Stimulated activated CD8-positive, alpha-beta memory T cell treated with anti-CD3 and anti-CD28 coated beads, Interleukin-2, amount 100 ng/mL, for 1 hour (primary cell): ENCODE measurements at places on chromosomes 4 and X.

GRCh38 chr4:89404530-89404929 is 96.9 kb upstream of the GPRIN3 start:
- no peak for DNase-seq

DNA sequence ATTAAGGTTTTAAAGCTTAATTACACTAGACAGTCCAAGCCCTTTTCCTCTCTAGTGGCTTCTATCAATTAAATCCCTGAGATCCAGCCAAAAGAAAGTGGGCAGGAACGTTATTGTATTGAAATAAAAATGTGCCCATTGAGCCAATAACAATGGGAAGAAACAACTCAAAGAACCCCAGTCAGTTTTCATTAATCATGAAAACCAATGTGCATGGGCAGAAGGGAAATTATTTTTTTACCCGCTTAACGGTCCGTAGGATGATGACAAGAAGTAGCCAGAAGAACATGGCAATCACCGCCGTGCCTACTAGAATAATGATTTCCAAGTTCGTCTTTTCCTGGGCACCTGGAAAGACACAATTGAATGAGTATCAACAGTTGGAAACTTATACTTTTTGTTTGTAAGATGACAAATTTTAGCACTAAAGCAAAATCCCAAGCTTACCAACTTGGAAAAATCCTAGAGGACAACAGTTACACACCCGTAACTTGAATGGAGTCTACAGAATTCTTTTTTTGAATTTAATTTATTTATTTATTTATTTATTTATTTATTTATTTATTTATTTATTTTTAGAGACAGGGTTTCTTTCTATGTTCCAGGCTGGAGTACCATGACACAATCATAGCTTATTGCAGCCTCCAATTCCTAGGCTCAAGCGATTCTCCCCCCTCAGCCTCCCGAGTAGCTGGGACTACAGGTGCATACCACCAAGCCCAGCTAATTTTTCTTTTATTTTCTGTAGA is 26.8 kb downstream of the KDR start:
- DNase-seq = no peak

GRCh38 chr4:119955256-119955655 is 111.4 kb downstream of the MAD2L1 start:
- no peak for DNase-seq

DNA sequence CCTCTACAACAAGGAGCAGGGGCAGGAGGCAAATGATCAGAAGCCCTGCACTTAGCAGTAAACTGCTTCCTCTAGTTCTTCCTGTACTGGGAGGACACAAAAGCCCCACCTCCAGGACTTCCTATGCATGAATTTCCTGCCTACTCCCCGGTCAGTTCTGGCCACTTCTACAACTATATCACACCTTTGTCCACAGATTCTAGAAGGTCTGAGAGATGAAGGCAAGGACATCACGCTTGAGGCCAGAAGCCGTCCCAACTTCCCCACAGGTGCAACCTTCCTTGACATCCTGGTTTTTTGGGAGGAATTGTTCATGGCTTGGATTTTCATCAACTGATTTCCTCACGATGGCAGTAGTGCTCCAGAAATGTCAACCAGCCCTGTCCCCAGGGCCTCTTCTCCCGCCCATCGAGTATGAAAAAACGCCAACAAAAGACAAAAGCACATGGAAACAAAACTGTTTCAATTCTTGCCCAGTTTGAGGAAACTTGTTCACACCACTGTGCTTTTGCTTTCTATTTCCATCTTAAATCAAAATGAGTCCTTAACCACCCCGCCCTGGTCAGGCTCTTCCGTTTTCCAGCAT is 206.5 kb upstream of the STK26 start:
- no peak for DNase-seq

- no peak for DNase-seq
Observed at GRCh38 chr4:184097241-184097605, 120.5 kb downstream of the ENPP6 start.

GRCh38 chr4:147640331-147640730 is 23.1 kb downstream of the TMEM184C start:
- no peak for DNase-seq

GRCh38 chr4:11424000-11424399 is 4.7 kb downstream of the HS3ST1 start:
- no peak for DNase-seq

DNA sequence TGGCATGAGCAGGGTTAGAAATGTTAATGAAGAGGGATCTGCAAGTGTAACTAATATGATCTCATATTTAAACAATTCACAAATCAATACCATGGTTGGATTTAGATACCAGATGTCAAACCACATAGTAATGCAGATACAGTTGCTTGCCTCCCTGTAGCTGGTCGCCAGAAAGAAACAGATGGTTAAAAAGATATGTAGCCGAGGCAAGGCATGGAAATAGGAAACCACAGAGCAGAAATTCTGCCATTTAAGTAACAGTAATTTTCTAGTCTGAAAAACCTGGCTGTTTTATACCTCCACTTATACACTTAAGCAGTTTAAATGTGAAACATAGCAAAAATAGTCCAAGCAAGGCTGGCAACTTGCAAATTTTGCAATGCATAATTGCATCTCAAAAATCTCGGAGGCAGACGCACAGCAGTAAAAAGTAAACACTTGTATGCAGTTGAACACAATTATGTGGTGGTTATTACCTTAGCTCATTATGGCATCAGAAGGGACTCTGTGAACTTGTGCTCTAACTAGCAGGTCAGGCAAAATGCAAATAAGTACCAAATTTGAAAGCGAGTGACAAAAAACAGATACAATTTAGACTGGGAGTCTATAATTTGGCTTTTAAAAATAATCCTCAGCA is 126.8 kb downstream of the NAA11 start:
- DNase-seq = no peak

DNA sequence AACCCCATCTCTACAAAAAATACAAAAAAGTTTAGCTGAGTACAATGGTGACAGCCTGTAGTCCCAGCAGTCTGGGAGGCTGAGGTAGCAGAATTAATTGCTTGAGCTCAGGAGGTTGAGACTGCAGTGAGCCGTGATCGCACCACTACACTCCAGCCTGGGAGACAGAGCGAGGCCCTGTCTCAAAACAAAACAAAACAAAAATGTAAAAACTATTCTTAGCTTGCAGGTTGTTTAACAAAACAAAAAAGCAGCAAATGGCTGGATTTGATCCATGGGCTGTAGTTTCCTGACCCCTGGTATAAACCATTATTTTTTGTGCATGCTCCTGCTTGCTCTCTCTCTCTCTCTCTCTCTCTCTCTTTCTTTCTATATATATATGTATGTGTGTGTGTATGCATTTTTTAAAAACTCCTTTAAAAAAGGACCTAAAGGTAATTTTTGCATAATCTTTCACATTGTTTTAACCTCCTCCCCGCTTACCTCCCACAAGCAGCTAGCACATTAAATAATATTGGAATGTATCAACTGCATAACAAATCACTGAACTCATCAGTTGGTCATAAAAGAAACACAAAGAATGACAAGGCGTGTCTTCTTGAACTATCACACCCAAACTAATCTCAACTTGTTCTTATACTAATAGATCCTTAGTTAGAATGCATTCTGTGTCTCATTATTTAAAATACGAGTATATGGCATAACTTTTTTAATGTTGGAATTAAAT is 4.8 kb downstream of the AREG start:
- no peak for DNase-seq

GRCh38 chr4:52957220-52957686 is 95.1 kb downstream of the RASL11B start:
- no peak for DNase-seq

DNA sequence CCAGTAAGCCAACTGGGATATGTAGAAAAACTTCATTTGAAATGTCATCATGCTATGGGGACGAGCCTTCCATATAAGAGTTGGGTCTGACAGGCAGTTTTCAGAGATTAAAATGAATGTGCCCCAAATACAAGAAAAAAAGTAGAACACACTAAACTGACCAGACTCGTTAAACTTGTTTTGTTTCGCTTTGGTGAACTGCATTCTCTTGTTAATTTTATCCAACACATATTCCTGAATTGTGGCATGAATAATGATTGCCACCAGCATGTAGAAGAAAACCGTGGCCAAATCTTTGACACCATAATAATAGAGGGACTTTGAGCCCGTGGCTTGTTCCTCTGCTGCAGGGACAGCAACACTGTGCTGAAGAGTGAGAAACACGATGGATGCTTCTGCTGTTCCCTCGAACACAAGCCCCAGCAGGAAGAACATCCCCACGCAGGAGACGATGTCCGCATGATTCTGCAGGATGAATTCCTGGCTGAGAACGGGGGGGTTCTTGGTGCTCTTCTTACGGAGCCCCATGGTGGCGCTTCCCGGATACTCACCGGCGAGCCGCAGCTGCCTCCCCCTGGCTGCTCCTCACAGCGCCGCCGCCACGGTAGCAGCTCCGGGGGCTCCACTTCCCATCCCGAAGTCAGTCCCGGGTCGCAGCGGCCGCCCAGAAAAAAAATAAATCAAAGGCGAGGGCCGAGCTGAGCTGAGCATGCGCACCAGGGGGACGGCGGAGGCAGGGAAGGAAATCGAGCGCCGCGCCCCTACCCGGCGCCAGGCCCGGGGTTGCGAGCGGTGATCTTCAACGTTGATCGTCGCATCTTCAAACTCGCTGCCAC is at the start of gene TRAM1L1:
TRAM1L1 (minus strand) TSS at position 711 of the 836 bp plus-strand sequence; CDS start at position 528, 183 bp downstream.
- DNase-seq = no peak

DNA sequence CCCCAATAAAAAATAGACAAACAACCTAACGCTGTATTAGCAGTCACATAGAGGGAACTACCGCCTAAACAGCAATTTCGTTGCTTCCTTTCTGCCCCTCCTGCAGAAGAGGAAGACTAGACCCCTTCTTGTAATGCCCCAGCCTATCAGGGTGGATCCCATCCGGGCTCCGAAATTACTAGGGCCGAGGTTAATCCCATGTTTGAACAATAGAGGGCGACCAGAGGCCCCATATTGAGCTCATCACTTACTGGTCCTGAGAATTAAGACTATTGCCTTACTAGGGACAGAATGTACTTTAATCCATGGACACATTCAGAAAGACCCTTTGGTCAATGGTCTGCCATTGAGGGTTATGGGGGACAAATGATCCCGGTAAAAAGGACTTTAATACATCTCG is 11.8 kb upstream of the ZNF630 start:
- no peak for DNase-seq

DNA sequence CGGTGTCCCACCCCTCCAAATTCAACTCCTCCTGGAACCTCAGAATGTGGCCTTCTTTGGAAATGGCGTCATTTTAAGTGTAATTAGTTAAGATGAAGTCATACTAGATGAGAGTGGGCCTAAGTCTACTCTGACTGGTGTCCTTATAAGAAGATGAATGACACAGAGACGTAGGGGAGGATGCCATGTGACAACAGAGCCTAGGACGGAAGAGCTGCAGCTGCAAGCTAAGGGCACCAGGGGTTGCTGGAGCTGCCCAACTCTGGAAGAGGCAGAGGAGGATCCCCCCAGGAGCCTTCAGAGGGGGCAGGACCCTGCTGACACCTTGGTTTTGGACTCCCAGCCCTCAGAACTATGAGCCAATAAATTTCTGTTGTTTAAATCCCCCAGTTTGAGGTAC is 115.1 kb downstream of the STK32B start:
- DNase-seq = no peak

- no peak for DNase-seq
Observed at GRCh38 chrX:66015152-66015831, 24.6 kb downstream of the VSIG4 start.

- no peak for DNase-seq
Observed at GRCh38 chr4:19739101-19739651, 512.5 kb upstream of the SLIT2 start.

GRCh38 chr4:168877511-168878491 is 132.3 kb downstream of the CBR4 start:
- DNase-seq = no peak

DNA sequence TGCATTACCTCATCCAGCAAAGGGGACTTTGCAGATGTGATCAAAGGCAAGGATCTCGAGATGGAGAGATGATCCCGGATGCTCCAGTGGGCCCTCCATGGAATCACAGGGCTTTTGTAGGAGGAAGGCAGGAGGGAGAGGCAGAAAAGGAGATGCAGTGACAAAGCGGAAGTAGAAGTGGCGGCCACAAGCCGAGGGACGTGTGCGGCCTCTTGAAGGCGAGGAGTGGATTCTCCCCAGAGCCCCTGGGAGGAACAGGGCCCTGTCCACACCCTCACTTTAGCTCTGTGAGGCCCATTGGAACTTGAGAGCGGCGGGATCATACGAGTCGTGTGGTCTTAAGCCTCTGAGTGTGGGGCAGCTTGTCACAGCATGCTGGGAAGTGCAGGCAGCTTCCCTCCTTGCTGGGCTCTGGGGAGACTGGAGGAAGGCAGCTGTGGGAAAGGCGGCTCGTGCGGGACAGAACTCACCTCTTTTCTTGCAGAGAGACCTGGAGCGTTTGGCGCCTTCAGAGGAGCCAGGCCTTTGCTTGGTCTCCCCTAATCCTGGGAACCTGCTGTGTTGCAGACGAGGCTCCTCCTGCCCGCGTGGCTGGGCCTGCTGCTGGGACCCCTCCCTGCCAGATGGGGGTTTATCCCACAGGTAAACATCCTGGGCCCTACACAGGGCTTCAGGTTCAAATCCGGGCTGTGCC is 10.2 kb downstream of the SH3TC1 start:
- no peak for DNase-seq

DNA sequence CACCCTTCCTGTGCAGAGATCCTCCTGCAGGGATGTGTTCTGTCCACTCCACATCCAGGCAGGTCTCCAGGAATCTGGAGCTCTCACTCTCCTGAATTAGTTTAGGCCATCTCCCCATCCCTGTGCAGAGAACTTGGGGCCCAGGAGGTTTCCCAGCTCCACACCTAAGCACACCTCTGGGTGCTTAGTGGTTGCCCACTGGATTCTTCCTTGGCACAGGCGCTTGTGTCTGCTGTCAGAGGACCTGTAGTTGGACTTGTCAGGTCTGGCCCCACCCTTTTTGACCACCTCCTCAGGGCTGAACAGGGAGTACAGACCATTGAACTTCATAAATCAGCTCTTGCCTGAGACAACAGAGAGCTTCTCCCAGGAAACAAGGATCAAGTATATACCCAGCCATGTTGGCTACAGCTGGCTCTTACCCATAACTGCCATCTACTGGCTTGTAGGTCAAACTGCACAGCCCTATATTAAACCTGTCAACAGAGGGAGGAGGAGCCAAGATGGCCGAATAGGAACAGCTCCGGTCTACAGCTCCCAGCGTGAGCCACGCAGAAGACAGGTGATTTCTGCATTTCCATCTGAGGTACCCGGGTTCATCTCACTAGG is 275.5 kb downstream of the PPARGC1A start:
- DNase-seq = no peak

DNA sequence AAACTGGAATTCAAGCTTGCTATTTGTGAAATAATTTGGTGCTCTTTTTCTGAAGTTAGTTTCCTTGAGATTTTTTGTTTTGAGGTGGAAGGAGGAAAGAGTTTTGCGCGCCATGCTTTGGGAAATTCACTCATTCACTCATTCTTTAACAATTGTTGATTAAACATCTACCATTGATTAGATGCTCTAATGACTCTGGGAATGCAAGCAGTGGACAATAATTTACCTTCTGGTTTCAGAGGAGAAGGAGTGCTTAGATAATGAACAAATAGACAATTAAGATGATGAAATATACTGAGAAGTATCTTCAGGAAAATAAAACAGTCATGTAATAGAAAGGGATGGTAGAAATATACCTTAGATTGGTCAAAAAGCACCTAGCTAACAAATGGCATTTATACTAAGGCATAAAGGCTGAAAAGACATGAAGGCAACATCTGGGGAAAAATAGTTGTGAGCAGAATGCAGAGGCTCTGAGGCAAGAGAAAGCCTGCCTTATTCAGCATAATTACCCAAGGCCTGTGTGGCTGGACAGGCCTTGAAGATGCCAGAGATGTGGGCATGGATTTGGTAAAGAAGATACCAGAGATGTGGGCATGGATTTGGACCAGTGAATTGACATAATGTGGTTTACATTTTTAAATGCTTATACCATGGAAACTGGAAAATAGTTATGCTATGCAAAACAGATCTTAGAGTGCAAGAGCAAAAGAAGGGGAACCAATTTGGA is 2.7 kb upstream of the COMMD8 start:
- no peak for DNase-seq
